Activated gamma-delta T cell treated with anti-CD3 and anti-CD28 coated beads, Interleukin-2, amount 50 U/mL, for 16 hours (primary cell): ENCODE measurements at places on chromosomes 4 and X.

- no peak for DNase-seq
Observed at GRCh38 chrX:49273181-49273727, 3.7 kb downstream of the PPP1R3F start.

- DNase-seq: peak; percentile 73
Observed at GRCh38 chr4:83010522-83011318, at the start of gene LIN54. Gene LIN54, minus strand, starts transcription at chr4:83010823. Its CDS starts 25,979 bp downstream, at chr4:82984844.

- no peak for DNase-seq
Observed at GRCh38 chr4:61918507-61918906, 718.4 kb downstream of the ADGRL3 start.

GRCh38 chrX:19555236-19555635 is 39.9 kb upstream of the MAP3K15 start:
- no peak for DNase-seq

GRCh38 chrX:121496966-121497365 is 449.6 kb downstream of the GLUD2 start:
- no peak for DNase-seq

DNA sequence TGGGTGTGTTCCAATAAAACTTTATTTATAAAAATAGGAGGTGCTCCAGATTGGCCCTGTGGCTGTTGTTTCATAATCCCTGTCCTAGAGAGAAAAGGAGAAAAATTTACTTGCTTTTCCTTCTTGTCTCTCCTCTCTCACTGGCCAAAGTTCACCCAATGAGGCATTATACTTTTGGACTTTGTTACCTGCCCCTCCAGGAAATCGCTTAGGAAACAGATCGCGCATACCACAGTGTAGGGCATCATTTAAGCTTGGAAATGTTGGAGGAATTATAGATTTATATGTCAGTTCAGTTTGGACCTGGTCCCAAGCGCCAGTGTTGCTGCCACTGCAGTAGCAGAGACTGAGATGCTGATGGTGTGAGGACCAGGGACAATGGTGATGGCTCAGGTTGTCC is 337.6 kb upstream of the NR3C2 start:
- no peak for DNase-seq

GRCh38 chr4:5378002-5378401 is 326.7 kb downstream of the STK32B start:
- DNase-seq: no peak

DNA sequence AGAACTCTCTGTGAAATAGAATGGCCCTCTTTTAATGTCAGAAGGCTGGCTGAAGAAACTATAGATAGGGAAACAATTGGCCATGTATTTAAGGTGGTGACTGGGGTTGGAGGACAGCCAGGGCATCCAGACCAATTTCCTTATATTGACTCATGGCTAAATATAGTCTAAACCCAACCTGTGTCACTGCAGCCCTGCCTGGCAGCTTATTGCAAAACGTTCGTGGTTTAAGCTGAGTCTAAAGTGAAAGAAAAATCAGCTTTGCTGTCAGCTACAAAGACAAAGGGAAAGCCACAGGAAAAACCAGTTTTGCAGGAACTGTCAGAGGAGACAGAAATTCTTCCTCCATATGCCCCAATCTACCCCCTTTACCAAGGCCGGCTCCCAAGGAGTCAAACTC is 902.8 kb upstream of the NDST4 start:
- no peak for DNase-seq

GRCh38 chrX:9878146-9878820 is 88.9 kb upstream of the CLDN34 start:
- no peak for DNase-seq

- DNase-seq: no peak
Observed at GRCh38 chrX:51893931-51894696, 691 bp downstream of the MAGED1 start.

DNA sequence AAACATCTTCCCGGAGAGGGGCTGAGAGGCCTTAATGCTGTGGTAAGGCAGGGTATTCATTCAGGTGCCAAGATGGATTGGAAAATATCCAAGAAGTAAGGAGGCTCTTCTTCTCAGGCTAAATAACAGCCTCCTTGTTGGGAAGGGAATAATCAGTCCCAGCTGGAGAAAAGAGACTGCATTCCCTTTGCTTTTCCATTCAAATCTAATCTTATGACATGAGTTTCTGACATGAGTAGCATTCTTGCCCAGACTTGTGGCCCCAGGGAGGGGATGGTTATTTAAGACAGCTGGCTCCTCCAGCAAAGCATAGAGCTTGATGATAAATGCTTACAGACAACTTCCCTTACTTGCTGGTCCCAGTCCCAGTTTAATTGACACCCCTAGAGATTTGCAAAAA is 98.3 kb downstream of the DCLK2 start:
- DNase-seq: no peak

DNA sequence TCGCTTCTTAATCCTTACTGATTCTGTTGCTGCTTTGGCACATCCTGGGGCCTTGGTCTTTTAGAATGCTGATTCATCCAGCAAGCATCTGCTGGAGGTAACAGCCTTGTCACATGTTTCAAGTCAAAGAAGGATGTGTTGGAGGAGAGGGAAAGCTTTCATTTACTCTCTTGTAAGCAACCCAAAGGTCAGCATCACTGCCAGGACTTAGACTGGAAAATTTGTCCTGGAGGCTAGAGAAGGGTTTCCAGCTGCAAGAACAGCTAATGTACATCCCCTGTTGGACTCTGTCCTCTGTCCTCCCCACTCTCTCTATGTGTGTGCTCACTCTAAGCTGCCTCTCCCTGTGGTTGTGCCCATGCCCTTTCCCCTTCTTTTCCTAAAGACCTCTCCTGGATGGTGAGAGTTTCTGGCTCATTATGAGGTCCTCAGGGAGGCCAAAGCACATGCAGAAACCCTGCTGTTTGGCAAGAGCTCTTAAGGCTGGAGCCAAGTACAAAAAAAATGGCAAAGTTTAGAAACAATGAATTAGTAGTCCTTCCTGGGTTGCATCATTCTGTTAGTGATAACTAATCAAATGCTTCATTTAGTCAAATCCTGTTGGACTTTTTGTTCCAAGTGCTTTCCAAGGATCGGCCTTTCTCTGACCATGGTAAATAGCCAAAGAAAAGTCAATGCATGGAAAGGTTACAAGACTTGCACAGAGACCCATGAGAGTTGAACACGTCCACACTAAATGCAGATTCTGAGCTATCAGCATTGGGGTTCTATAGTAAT is 13.4 kb upstream of the SRPX start:
- DNase-seq: no peak

- DNase-seq: no peak
Observed at GRCh38 chr4:71304289-71304850, 34.5 kb upstream of the SLC4A4 start.
